Retina (tissue), 1 donor: ENCODE measurements at places on chromosomes 3 and 15.

GRCh38 chr3:32419742-32420125, 28.1 kb downstream of the CMTM7 start:
- DNase-seq: no peak

DNA sequence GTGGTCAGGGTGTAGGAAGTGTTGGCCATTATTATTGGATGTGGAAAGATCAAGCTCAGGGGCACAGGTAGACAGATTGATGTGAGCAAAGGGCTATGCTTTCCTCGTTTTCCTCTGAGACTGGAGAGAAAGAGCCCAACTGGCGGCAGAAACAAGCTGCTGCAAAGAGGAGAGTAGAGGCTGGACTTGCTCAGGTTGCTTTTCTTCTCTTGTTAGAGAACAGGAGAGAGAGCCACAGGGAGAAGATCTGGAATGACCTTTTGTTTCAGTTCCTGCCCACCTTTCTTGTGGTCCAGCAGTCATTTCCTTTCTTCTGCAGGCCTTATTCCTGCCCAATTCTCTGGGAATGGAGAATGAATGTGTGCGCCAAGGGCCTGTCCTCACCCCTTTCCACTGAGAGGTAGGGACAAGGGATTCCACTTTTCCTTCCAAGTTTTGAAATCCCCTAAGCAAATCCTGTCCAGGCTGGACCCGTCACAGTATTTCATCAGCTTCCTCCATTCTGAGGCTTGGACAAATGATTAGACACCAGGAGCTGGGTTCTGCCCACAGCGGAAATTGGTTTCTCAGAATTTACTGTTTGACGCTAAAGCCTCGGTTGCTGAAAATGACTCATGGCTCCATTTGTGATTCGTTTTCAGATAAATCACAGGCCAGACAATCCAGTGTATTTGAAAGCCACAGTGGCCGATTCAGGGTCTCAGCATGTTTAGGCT, 16.1 kb downstream of the ZNF80 start:
- DNase-seq: no peak

DNA sequence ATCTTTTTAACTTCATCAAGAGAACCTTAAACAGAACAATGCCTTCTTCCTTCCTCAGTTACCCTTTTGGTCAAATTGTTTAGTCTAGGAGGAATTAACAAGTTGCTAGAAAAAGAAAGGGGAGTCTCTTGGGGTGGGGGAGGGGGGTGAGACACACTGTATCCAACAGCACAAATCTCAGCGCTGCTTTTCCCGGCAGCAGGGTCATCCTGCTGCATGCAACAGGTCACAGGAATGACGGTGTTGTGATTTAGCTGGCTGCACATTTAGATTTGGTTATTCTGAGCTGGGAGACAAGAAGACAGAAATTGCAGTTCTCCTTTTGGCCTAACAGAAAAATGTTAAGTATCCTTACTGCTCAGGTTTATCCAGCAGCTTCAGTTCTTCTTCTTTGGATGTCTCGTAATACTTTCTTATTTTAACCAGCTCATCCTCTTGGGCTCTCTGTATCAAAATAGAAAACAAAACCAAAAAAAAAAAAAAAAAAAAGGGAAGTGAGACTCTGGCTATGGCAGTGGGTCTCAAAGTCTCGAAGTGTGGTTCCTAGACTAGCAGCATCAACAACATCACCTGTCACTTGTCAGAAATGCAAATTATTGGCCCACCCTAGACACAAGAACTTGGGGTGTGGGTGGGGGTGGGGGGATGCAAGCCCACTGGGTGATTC, 190.5 kb downstream of the GREM1 start:
- DNase-seq: no peak

DNA sequence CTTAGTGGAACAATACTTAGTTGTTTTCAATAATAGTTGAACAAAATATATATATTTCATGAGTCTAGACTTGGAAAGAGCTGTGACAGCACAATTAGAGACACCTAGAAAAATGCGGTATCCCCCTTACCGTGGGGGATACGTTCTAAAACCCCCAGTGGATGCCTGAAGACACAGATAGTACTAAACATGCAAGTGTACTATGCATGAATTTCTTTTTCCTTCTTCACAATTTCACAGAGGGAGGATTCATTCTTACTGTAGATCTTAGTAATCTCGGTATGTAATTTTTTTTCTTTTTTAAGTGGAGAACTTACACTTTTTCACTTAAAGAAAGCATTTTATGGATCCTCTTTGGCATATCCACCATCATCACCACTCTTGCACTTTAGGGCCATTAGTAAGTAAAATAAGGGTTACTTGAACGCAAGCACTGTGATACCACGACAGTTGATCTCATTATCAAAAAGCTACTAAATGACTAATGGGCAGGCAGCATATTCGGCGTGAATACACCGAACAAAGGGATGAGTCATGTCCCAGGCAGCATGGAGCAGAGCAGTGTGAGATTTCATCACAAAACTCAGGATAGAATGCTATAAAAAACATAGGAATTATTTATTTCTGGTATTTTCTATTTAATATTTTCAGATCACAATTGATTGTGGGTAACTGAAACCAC, 72.3 kb upstream of the ZNF280D start:
- no peak for DNase-seq

- peak; percentile 86 for DNase-seq
These were observed 193.0 kb downstream of the ATP10A start for GRCh38 chr15:25670025-25670554.

DNA sequence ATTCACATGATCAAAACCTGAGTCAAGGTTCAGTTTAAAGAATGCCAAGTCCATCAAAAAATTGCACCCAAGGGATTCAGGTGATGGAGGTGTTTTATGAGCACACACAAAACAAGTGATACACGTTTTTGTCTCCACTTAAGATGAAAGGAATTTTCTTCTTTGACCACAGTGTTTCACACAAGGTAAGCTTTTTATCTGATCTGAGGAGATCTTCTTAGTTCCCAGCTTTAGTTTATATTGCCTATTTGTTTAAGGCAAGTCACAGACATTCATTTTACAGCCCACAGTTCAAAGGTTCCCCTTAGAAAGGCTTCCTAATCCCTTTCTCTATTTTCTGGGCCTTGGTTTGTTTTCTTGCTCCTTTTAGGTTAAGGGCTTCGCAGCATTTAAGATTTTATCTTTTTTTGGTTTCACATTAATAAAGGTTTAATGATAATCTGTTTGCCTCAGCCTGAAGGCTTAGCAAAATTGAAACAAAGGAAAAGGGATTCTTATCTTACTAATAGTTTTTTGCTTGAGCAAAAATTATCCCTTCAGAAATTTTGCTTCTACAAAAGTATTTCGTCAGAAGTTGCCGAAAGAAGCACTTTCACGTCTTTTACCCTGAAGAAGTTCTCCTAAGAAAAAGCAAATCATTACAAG, 420.5 kb upstream of the NAALADL2 start:
- no peak for DNase-seq

- no peak for DNase-seq
These were observed 117.2 kb upstream of the PLXNA1 start for GRCh38 chr3:126865736-126866135.

DNA sequence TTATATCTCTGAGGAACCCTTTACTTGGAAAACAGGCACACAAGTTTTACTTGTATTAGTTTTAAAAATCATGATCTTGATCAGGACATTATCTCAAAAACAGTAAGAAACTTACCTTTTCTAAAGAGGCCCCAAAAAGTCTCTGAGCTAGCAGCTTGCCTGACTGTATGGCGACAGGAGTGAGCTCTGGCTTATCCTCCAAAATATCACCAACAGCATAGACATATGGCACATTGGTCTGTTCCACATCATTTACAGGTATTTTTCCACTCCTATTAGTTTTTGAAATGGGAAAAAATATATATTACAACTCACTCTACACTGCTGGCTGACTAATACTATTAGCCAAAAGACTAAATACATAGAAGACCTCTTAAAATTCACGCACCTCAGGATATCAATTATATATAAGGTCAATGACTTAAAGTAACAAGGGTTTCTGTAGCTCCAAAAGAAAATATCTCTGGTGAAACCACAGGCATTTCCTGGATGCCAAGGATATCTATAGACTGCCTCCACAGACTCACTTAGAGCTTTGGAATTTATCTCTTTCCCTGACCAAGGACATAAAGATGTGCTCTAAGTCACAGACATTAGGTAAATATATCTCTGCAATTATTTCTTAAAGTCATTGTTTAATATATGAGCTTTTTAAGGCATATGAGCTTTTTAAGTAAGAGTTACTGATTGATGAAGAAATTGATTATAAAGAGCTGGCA, 33.1 kb downstream of the TXNRD3 start:
- no peak for DNase-seq

GRCh38 chr15:74322558-74323180, 44.8 kb downstream of the CYP11A1 start:
- peak; percentile 90 for DNase-seq

DNA sequence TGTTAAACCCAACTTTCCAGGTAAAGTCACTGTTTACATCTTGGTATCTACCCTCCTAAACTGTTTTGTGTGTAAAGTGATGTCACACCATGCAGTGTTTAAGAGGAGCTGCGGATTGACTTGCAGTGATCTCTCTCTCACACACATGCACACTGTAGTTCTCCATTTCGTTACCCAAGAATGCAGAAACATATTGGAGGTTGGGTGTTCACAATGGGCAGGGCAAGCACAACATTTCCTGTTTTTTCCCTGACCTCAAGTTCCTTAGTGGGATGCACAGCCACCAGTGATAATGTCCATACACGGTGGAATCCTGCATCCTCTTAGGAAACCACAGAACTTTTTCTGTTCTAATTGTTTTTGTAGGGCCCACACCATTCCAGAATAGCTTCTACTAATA, 85.3 kb upstream of the CFAP20DC start:
- no peak for DNase-seq

GRCh38 chr3:177589041-177589650, 391.9 kb upstream of the TBL1XR1 start:
- DNase-seq: no peak

GRCh38 chr3:143427631-143428030, 308.1 kb downstream of the CHST2 start:
- no peak for DNase-seq

- no peak for DNase-seq
These were observed 12.0 kb downstream of the SAMMSON start for GRCh38 chr3:70011582-70011981.

DNA sequence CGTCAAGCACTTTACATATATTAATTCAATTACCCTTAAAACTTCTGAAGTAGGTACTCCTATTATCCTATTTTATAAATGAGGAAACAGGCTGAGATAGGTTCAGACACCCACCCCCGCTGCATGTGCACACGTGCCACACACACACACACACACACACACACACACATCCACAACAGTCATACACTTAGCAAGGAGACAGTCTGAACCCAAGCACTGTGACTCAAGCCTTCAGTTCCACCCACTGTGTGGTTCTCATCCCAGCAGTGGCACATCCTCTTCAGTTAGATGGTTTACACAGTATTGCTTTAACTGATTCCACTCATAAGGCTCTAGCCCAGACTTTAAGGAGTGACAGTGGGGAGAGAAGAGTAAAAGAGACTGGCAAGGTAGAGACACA, 91.1 kb upstream of the FGF7 start:
- no peak for DNase-seq

DNA sequence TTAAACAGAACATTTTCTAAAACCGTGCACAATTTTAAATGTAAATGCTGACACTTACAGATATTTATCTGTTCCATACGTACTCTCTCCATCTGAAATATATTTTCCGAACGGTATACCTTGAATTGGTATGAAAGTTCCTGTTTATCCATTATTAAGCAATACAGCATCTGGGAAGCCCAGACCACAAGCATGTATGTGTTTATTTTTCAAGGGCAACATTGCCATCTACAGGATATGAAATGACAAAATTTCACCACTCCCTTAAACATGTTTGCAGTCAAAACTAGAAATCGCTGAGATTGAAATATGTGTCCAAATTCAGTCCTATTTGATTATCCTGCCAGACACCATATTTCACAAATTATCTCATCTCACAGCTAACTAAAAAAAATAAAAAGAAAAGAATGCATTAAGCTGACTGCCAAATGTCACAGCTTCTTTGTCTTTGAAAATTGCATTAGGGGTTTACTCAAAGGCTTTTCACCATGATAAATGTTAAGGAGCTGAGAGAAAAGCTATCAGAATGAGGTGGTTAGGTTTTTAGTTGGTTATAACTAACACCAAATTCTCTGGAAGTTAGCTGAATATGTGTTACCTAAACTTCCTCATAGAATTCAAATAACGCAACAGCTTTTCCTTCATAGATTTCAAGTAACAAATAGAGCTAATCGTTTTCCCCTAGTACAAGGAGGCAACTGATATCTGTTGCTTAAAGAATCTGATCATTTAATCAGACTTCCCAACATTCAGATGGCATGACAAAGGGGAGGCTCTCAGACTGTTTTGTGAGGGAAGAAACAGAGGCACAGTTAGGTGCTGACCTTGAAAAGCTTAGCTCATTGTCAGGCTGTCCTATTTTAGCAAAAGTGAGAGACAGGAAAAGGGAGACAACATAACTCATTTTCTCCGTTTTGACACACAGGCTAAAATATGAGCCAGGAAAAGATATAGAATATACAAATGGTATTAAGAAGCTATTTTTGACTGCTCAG, 533.1 kb downstream of the TBL1XR1 start:
- DNase-seq: peak; percentile 47

- DNase-seq: no peak
These were observed 12.4 kb upstream of the AEN start for GRCh38 chr15:88608607-88609181.

- DNase-seq: no peak
These were observed 21.2 kb downstream of the ADAMTS7 start for GRCh38 chr15:78790027-78790426.

- DNase-seq: no peak
These were observed 431.2 kb downstream of the SOX2 start for GRCh38 chr3:182142928-182143327.

GRCh38 chr3:43153216-43154083, 47.6 kb upstream of the POMGNT2 start:
- DNase-seq: peak; percentile 54

GRCh38 chr15:96052572-96053030, 277.9 kb upstream of the NR2F2 start:
- DNase-seq: peak; percentile 69

- no peak for DNase-seq
These were observed 54.8 kb upstream of the CGNL1 start for GRCh38 chr15:57321485-57321884.

DNA sequence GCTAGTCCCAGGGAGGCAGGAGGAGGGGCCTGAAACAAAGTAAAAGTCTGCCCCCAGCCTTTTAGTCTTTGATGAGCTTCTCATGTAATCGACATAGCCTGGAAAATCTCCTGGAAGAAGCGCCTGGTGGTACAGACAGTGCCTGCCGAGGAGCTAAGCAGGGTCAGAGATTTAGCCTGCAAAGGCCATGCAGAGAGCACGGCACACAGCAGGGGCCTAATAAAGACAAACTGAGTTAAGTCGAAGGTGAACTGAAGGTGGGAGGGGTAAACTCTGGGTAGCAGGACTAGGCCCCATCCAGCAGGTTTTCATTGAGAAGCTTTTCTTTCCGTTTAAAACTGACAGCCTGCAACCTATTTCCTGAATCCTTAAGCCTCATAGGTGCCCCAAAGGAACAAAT, 115.5 kb upstream of the ABHD17C start:
- no peak for DNase-seq
